ENCODE measurements at places on chromosomes 11 and 22.
A peak's percentile ranks its signal among the peaks of the same experiment; 100 is the strongest.

DNA sequence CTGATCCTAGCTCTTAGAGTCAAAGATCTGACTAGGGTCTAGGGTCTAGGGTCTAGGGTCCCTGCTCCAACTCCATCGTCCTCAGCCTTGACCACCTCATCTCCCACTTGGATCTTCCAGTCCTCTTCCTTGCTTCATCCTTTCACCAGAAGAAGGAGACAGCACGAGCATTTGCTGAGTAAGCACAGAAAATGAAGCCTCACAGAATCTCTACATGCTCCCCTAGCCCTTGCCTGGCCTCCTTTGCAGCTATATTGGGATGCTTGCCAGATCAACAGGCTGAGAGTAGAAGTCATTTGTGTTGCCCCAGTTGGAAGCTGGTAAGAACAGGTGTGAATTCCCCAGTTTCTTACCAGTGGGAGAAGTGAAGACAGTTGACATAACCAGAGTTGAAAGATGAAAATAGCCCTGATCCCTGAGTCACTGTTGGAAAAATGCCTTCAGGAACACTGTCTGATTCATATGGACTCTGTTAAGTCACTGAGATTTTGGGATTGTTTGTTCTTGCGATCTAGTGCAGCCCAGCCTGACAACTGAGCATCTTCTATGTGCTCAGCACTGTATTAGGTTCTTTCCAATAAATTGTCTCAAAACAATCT is 552.5 kb downstream of the INSC start:
- DNase-seq: no peak

- DNase-seq: peak; percentile 13
These were observed 108.2 kb downstream of the SLC36A4 start for GRCh38 chr11:93089474-93090102.

GRCh38 chr22:30116362-30117117 is 36.3 kb downstream of the HORMAD2 start:
- no peak for DNase-seq

DNA sequence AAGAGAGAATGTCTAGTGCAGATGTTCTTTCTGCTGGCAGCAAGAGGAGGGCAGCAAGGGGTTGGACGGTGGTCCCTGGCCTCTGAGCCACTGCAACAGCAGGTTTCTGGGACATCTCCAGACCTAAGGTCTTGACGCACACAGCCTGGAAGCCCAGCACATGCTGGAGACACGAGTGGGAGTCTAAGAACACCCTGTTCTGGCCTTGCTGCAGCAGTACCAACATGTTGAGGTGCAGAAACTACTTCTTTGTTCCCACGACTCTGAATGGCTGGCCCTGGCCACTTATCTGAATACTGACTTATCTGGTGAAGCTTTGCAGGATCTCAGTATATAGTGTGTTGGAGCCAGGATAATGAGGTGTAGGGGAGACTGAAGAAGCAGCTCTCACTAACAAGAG is 6.8 kb downstream of the MICAL2 start:
- no peak for DNase-seq

DNA sequence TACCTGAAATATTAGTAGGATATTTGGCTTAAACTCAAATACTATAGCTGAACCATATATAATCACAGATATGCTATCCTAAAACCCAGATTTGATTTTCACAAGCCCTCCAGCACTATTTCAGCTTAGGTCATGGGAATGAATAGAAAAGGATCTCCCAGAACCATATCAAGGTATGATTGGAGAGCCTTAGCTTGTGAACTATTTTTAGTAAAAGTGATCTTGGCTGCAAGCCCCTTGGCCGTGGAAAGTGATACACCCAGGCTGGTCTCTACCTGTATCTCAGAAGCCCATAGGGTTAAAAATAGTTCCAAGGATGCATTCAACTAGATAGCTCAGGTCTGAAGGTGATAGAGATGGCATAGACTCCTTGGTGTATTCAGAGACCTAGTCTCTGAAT is 9.7 kb downstream of the KIF18A start:
- DNase-seq: no peak
